Left hindlimb (tissue), 1 donor: ENCODE measurements at places on chromosomes 12 and 14.

GRCh38 chr12:94309373-94309772, 150.3 kb downstream of the CEP83 start:
- no peak for DNase-seq

GRCh38 chr12:50725011-50725942, 38.6 kb upstream of the ATF1 start:
- no peak for DNase-seq

DNA sequence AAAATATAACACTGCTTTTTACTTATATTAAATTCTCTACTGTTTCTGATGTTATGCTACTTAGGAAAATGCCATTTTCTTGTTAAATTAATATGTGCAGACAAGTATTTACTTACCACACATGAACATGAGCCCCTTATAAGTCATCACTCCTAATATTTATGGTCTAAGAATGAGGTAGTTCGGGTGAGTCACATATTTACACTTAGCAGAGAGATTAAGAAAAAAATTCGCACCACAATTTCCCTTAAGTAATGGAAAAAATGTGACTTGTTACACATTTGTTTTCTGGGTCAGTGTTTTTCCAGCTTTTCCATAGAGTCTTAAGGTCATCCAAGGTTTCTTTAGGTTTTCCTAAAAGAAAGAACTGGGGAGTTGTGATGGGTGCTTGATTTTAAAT, 68.3 kb downstream of the RERG start:
- DNase-seq: no peak

- no peak for DNase-seq
These were observed 19.3 kb upstream of the CCER1 start for GRCh38 chr12:90974286-90974685.

- DNase-seq: no peak
These were observed 18.5 kb upstream of the MAP1LC3B2 start for GRCh38 chr12:116540622-116541152.
